ENCODE measurements at places on chromosomes 4 and X.

DNA sequence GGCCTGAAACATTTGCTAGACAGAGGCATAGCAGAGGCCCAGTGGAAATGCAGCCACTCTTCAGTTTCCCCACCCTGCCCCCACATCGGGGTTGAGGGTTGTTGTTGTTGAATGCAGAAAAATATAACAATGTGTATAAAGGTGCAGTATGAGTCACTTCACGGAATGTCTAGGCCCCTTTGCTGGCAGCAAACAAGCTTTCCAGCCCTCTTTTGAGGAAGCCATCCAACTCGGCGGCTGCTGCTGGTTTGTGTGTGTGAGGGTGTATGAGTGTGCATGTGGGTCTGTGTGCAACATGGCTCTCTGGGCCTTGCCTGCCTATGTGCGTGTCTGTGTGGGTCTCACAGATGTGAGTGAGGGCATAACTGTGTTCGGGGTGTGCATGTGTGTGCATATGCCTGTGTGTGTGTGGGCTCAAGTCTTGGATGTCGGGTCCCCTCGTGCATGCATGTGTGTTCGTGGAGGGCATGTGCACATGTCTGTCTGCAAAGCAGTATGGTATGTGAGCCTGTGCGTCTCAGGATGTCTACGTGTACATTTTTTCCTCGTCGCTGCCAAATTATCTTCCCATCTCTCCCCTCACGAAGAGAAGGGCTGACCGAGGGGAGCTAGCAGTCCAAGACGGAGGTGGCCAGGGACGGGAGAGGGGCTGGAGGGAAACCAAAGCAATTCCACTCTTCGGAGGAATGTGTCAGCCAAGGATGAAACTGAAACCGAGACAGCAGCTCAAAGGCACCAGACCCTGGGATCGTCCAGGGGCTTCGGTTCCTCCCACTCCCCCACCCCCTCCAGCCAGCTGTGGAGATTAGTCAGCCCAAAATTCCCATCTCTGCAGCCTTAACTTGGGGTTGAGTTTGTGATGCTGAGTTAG lies 8.4 kb upstream of the ELF4 start:
- DNase-seq, result no peak

GRCh38 chr4:176230836-176231235 lies 35.5 kb upstream of the SPATA4 start:
- DNase-seq, result no peak

- DNase-seq, result no peak
Measured at GRCh38 chrX:103376979-103377324, 614 bp downstream of the BEX3 start.

DNA sequence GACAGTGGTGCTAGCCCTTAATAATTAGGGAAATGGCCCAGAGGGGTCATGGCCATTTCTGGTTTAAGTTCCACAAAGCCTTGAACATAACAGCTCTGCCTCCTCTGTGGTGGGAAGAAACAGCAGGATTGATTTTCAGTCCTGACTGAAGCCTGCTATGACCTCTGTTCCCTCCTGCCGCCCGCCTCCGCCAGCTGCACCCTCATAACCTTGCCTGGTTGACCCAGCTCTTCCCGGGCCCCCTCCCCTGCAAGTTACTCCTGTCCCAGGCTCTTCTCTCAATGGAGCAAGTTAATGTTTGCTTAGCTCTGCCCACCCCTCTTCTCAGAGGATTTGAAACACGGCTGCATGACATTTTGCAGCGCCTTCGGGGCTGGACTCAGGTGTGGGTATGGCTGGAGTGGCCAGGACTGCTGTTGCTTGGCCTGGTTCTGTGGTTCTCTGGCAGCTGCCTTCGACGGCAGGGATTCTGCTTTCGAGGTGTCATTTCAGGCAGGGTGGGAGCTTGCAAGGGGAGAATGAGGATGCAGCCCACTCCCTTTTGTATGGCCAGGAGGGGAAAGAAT lies 27.3 kb downstream of the BCORL1 start:
- no peak for DNase-seq

DNA sequence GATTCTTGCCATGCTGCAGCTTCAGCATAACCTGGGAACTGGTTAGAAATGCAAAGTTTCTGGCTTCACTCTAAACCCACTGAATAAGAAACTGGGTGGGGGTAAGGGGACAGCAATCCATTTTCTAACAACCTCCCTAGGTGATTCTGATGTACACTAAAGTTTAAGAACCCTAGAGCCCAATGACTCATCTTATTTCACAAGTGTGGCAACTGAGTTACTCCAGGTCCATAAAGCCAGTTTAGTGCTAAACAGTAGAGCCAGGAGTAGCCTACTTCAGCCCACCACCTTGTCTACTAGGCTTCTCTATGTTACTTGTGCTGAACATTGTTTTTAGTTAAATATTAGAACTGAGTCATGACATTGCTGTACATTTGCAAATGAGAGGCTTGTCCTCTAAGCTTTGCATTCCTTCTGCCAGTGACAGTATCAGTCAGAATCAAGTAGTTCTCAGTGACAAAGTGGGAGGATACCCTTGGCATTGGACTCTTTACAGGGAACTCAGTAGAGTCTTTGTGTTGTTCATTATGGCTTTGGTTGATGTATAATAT lies 518.0 kb downstream of the RPA4 start:
- no peak for DNase-seq

GRCh38 chr4:5707778-5708448 lies 446 bp downstream of the EVC2 start:
- no peak for DNase-seq

DNA sequence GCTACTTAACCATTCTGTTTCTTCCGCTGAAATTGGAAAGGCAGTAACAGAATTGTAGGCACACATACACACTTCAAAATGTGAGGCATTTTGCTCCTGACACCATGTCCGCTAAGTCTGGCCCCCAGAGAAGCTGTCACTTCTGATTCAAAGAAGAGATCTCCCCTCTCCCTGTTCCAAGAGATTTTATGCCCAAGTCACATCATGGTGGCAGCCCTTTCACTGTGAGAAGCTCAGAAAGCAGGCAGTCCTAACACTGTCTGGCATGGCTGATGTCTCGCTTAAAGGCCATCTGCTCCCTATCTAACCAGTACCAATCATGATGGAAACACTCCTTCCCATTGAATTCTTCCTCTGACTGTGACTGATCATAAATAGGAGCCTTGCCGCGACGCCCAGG lies 83.9 kb downstream of the BEND2 start:
- no peak for DNase-seq

DNA sequence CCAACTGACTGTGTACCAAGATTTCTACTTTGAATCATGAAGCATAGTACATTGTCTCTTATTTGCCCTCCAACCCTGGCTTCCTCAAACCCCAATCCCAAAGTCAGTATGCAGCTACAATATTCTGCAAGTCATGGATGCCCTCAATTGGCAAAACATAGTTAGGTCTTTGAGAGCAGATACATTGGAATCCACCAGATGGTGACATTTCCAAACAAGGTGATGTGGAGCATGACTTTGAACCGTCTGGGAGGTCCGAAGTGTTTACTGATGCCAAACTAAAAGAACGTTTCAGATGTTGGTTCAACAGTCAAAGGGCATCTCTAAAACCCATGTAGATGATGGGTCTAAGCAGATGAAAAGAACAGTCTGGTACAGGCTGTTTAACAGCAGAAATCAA lies 43.7 kb upstream of the FRMD7 start:
- no peak for DNase-seq

DNA sequence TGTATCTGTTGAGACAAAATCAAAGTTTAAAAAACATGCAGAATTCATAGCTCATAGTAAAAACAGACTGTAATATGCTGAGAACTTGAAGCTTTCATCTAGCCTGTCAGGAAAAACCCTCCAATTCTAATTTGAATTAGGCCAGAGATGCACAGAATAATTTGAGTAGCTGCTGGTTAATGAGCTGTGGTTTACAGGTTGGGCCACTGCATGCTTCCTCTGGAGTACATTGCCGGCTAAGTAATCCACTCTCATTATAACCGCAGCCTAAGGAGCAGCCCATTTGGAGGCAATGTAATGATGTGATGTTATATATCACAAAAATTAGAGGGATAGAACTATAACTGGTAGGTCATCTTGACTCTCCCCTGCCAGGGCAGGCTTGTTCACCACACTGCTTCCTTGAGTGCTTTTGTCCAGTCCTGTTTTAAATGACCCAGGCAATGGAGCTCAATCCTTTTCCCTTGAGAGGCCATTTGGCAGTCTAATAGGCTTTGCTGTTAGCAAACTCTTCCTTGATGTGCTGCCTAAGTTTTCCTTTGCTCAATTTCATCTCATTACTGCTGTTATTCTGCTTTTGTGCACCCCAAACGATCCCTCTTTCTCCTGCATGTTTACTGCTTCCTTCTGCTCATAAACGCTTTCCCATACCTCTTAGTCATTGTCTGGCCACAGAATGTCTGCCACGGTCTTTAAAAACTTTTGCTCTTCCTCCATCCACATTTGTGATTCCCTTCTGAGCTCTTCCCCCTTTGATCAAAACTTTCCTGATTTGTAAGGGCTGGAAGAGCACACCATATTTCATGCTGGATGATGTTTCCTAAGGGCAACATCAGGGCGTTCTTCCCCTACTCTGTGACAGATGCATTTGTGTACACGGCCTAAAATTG lies 230.9 kb downstream of the C4orf33 start:
- DNase-seq, result no peak

- no peak for DNase-seq
Measured at GRCh38 chr4:145290955-145291354, 110.6 kb upstream of the OTUD4 start.

- DNase-seq, result no peak
Measured at GRCh38 chrX:103806862-103807474, 25.1 kb downstream of the RAB9B start.

GRCh38 chr4:181173046-181173445 lies 1070.2 kb upstream of the TENM3 start:
- no peak for DNase-seq

DNA sequence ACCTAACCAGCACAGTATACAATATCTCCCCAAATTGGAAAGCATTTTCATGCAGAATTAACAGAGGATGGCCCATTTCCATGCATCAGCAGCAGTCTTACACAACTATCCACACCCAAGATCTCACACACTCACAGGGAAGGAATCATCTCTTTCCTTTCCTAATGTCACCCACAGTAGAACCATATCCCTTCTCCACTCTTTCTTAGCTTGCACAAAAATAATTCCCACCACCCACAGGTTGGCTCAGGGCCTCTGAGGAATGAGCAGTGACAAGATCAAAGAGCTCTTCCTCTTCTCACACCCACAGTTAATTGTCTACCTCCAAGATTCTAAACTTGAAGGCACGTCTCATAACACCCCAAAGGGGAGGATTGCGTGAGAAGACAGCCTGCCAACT lies 217.7 kb upstream of the VEGFC start:
- no peak for DNase-seq

- no peak for DNase-seq
Measured at GRCh38 chr4:120769227-120769626, 153.3 kb downstream of the PRDM5 start.

DNA sequence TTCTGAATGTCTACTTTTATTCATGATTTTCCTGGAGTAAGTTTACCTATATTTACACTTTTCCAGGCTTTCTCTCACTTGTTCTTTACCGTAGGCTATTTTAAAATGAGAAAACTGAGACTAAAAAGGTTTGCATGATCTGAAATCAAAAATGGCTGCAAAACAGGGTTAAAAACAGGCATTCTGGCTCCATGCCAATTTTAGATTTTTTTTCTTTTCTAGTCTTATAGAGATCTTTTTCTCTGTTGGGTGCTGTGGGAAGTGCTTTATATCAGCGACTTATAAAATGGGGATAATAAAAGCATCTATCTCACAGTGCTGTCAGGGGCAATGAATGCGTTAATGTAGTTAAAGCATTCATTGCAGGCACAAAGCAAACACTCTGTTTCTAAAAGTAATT lies 294.8 kb downstream of the PACRGL start:
- DNase-seq, result no peak

DNA sequence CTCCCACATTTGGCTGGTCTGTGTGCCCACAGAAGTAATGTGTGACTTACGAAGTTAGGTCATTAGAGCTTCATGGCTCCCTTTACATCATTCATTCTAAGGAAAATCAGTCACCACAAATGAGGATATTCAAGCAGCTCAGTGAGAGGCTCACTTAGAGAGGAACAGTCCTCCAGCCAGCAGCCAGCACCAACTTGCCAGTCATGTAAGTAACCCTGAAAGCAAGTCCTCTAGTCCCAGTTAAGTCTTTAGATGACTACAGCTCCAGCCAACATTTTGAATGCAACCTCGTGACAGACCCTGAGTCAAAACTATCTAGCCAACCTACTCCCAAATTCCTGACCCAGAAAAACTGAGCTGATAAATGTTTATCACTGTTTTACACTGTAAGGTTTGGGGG lies 71.3 kb downstream of the LRBA start:
- no peak for DNase-seq

GRCh38 chrX:11765449-11765848 lies 7.4 kb downstream of the MSL3 start:
- DNase-seq, result no peak

DNA sequence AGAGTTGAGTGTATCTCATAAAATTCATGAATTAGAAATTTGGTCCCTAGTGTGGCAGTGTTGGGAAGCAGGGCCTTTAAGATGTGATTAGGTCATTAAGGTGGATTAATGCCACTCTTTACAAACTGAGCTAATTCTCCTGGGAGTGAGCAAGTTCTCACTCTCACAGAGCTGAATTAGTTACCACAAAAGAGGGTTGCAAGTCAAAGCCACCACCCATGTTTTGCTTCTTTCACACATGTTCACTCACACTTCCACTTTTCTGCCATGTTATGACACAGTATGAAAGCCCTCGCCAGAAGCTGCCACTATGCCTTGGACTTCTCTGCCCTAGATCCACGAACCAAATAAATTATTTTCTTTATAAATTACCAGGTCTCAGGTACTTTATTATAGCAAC lies 332.1 kb downstream of the ARAP2 start:
- DNase-seq, result no peak
